ENCODE measurements at places on chromosomes 2 and 18. TPM values are rescaled to one million over a fixed set of nuclear protein-coding genes. Genes with fewer than 3 reads are reported as not detected.

- no peak overlapping the region for H3K4me3 ChIP-seq
- no peak overlapping the region for H3K27ac ChIP-seq
- H3K4me1 ChIP-seq, result peaks cover 49% of the 10 kb centered on the region
These were observed 4.3 kb downstream of the SOCS6 start for GRCh38 chr18:70293166-70293565.

Gene DQX1
- 2.0 TPM for total RNA-seq

DNA sequence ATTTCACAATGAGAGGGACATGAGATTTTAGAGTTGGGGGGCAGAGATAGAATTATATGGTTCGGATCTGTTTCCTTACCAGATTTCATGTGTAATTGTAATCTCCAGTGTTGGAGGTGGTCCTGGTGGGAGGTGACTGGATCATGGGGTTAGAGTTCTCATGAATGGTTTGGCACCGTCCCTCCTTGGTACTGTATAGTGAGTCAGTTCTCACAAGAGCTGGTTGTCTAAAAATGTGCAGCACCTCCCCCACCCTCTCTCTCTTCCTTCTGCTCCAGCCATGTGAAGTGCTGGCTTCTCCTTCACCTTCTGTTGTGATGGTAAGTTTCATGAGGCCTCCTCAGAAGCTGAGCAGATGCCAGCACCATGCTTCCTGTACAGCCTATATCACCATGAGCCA lies 138.1 kb downstream of the SCG2 start:
- H3K36me3 ChIP-seq, result no peaks in the 10 kb centered on the region
- no peak for DNase-seq
- H3K27ac ChIP-seq, result no peak overlapping the region
- no peaks in the 10 kb centered on the region for H3K27me3 ChIP-seq
- H3K4me1 ChIP-seq, result no peaks in the 10 kb centered on the region

DNA sequence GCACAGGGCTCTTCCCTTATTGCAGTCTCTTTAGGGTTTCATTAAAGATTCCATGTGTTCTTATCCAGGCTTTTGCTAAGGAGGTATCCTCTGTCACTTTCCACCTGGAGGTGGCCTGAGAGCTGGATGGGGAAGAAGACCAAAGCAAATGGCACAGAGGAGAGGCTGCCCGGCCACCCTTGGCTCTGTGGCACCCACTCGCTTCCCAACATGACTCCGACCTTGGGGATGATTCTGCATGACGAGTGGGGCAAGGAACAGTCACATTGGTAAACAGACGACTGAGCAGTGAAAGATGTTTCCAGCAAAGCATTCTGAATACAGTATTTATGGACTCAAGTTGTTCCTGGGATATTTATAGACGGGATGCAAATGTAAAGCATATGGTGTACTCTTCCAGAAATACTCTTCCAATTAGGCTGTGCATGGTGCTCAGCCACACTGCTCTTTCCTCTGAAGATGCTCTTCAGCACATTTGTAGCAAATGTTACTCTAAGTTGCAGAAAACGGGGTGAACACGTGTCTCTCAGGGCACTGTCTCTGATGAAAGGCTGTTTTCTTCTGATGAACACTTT lies 377.1 kb upstream of the HS6ST1 start:
- H3K27me3 ChIP-seq, result no peaks in the 10 kb centered on the region
- H3K27ac ChIP-seq, result no peak overlapping the region
- no peaks in the 10 kb centered on the region for H3K4me1 ChIP-seq
- H3K36me3 ChIP-seq, result no peaks in the 10 kb centered on the region

DNA sequence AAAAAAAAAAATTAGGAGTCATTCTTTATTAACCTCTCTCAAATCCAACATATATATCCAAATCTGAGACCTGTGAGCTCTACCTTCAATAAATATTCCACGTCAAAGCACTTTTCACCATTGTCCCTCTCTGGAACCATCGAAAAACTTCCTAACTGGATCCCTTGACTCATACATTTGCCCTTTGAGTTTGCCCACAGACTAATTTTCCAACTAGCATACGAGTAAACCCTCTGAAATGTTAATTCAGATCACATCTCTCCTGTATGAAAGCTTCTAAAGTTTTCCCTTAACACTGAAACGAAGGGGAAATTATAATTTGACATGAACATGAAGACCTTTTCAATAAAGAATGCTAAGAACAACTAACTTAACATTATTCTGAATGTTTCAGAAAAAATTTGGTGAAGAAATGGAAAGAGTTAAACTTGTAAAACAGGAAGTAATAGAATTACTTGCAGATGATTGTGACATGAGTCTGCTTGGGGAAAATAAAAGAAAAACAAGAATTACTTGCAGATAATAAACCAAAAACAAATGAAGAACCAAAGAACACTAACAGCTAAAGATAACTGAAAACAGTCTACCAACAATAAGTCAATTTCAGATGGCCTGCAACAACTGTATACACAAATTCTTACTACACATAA lies 110.6 kb downstream of the C2orf74 start:
- no peak for DNase-seq
- no peaks in the 10 kb centered on the region for H3K36me3 ChIP-seq
- no peak overlapping the region for H3K27ac ChIP-seq

DNA sequence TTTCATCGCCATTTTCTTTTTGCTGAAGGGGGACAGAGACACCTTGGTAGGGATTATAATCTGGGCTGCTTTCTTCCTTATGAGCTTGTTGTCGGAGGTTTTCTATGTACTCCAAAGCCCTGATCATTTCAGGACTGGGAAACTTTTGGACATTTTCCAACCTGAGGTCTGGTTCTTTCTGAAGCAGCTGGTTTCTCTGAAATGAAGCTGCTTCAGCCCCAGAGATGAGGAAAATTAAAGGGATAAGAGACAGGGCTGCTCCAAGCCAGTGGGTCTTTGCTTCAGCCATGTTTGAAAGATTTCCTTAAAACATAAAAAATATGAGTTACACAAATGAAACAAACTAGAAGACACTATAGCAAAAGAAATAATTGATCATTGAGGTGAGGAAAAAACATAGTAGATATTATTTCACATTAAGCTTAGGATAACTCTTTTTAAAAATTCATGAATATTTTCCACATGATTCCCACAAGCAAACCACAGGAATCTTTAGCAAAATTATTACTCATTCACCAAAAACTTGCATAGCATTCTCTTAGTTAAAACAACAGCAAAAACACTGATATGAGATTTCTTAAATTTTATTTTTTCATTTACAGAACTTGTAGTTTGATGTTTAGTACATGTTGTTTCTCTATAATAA lies 3.0 kb downstream of the SCG2 start:
- H3K27me3 ChIP-seq, result no peaks in the 10 kb centered on the region
- no peak overlapping the region for H3K4me3 ChIP-seq
- DNase-seq, result no peak
- H3K36me3 ChIP-seq, result no peaks in the 10 kb centered on the region
- no peak overlapping the region for H3K27ac ChIP-seq

DNA sequence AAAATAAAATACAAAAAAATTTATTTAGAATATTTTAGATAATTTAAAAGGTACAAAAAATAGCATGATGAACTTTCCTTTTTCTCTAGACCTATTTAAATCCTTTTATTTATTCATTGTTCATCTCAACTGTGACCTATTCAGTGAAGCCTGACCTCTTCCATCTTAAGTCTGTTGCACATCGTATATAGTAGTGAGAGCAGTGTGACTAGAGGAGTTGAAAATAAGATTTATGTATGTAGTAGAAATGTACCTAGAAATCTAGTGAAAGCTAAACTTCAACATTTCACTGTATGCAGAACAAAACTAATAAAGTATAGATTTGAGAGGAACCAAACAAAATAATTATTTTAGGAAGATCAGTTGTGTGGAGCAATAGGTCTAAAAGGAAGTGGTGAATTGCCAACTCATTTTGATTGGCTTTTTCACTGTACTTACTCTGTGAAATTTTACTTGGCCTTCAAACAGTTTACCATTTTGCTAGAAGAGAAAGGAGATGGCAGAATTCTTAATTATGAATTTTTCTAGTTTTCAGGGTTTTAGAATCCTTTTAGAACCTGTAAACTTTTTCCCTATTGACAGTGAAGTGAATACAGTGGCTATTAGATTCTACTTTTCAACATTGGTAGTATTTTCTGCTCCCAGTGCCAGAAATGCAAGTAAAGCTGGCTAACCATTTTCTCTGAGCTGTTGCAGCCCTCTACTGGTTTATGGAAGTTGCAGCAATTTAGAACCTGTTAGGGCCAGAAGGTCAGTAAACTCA lies 11.0 kb downstream of the ANKRD12 start:
- no peak overlapping the region for H3K27ac ChIP-seq
- DNase-seq, result no peak
- H3K4me1 ChIP-seq, result peaks cover 57% of the 10 kb centered on the region

Gene NEU2
- total RNA-seq, result not detected

DNA sequence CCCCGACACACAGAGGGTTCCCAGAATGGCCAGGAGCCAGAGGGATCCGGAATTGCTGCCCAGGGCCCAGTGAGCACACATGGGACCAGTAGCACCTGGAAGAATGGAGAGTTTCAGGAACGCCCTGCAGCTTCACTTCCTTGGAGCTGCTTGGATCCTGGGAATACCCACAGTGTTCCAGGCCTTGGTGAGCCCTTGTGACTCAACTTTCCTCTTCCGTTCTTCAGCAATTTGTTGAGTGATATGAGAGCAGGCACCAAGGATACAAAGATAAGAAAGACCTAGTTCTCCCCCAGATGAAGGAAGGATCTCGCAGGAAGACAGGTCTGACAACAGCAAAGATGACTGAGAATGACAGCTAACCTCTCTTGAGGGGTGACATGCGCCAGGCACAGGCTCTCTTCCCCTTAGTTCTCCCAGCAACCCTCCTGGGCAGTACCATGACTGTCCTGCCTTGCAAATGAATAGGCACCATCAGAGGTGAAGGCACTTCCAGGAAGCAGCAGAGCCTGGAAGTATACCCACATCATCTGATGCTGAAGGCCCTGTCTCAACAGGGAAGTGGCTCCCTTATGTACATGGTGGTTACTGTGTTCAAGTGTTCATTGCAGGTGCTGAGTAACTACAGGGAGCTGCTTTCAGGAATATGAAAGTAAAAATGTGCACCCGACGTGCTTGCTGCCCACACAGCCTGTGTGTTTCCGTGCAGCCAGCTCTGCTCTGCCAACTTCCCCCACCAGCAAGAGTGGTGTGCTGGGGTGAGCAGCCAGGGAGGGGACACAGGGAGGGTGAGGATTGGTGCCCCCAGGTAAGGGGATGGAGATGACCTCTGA lies 116.2 kb downstream of the STPG4 start:
- no peaks in the 10 kb centered on the region for H3K27me3 ChIP-seq
- H3K36me3 ChIP-seq, result no peaks in the 10 kb centered on the region
- H3K4me3 ChIP-seq, result no peak overlapping the region
- H3K27ac ChIP-seq, result no peak overlapping the region

Gene VWC2L
- total RNA-seq, result not detected

- no peak overlapping the region for H3K4me3 ChIP-seq
- H3K27me3 ChIP-seq, result no peaks in the 10 kb centered on the region
- H3K27ac ChIP-seq, result no peak overlapping the region
- no peaks in the 10 kb centered on the region for H3K4me1 ChIP-seq
These were observed 67.8 kb upstream of the PARD3B start for GRCh38 chr2:204477358-204477950.

Gene SLC9A4
- 0.78 TPM for total RNA-seq

DNA sequence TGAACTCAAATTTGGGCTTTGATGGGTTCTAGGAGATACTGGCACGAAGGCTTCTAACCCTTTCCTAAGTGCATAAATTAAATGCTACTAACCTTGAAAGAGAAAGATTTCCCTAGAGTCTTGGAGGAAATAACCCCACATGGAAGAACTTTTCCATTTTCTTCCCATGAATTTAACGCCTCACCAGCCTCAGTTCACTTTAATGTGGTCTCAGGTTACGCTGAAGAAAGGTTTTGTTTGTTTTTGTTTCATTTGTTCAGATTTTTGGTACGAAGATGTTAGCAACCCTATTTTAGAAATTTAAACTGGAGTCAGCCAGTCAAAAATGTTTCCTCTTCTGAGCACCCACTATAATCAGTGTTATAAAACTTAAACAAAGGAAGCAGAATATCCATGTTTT lies 30.7 kb downstream of the METTL4 start:
- H3K27me3 ChIP-seq, result no peaks in the 10 kb centered on the region
- H3K4me3 ChIP-seq, result no peak overlapping the region
- no peaks in the 10 kb centered on the region for H3K4me1 ChIP-seq
- no peaks in the 10 kb centered on the region for H3K36me3 ChIP-seq

Gene NLRC4
- total RNA-seq, result not detected

All from body of pancreas (tissue), 4 donors.